ENCODE measurements at places on chromosomes 1 and 21.

- DNase-seq = no peak
Measured at GRCh38 chr1:50659107-50659662, 235.9 kb upstream of the DMRTA2 start.

DNA sequence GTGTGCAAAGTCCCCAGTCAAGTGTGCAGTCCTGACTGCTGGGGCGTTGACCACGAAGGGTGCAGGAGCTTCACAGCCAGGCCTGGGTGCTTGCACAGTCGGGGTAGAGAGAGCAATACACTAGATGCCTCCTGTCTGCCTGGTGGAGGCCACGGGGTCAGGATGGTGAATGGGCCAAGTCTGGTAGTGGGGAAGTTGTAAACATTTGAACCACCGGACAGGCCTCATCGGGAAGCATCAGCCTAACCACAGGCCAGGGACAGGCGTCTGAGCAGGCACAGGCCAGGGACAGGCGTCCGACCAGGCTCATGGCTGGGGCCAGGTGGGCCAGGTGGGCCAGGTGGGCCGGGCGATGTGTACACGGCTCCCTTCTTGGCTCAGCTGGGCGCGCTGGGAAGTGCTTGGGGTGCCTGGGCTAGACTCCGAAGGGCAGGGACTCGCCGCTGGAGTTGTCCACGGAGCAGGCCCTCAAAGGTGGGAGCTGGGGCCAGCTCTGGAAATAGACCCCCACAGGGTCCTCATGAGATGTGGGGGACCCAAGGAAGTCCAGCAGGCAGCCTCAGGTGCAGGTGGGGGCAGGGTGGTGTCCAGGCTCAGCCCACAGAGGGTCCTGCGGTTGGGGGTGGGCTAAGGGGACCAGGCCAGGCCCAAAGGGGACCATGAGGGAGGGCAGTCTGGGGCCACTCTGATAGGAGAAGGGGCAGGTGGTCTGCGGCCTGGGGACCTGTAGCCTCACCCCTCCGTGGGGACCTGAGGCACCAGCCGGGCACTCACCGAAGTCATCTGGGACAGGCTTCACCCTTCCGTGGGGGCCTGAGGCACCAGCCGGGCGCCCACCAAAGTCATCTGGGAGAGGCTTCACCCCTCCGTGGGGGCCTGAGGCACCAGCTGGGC is 15.0 kb downstream of the COL6A1 start:
- no peak for DNase-seq

- DNase-seq = no peak
Measured at GRCh38 chr21:33096426-33096825, 26.5 kb downstream of the OLIG1 start.

DNA sequence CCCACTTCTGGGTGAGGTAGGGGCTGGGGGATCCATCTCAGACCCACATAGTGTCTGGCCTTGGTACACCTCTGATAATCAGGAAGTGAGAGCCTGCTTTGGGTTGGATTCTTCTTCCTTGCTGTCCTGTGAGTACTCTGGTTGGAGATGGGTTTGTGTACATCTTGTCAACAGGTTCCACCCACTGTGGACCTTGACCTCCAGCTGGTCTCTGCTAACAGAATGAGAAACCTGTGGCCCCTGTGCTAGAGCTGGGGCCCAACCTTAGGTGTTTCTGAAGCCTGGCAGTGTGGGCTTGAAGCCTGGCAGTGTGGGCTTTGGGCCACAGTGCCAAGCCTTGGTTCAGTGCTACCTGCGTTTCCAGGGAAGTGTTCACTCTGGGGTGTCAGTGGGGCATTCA is 2.6 kb downstream of the ZBTB48 start:
- DNase-seq = no peak

DNA sequence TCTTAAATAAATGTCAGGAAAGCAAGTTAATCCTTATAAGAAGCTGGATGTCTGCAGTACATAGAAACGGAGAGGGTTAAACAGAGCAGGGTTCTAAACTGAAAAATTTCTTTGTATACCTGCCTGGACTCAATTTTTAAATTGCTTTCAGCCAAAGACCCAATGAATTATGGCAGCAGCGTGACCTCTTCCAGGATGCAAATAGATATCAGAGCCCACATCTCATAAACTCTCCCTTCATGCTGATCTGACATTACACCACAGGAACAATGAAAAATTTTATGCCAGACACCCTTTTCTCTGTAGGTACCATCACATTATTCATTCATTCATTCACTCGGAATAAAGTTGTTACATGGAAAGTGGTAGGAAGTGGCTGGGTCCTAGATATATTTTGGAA is 236.4 kb downstream of the NUF2 start:
- no peak for DNase-seq

GRCh38 chr1:89660224-89661061 is 27.5 kb downstream of the LRRC8C start:
- no peak for DNase-seq

Measured in CD4-positive, alpha-beta T cell treated with Interleukin-6 at 100 ng/mL for 8 hours (primary cell).